ENCODE measurements at places on chromosomes 5 and 9.

DNA sequence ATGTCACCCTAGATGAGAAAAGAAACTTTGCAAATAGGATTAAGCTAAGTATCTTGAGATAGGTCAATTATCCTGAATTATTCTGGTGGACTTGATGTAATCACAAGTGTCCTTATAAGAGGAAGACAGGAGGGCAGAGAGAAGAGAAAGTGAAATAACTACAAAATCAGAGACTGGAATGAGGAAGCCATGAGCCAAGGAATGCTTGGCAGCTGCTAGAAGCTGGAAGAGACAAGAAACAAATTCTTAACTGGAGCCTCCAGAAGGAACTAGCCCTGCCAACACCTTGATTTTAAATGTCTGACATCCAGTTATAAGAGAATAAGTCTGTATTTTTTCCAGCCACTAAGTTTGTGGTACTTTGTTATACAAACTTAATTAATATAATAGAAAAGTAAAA is 480.0 kb downstream of the NR2F1-AS1 start:
- DNase-seq = no peak

GRCh38 chr9:4739587-4740387 is 1.2 kb downstream of the AK3 start:
- DNase-seq = no peak

DNA sequence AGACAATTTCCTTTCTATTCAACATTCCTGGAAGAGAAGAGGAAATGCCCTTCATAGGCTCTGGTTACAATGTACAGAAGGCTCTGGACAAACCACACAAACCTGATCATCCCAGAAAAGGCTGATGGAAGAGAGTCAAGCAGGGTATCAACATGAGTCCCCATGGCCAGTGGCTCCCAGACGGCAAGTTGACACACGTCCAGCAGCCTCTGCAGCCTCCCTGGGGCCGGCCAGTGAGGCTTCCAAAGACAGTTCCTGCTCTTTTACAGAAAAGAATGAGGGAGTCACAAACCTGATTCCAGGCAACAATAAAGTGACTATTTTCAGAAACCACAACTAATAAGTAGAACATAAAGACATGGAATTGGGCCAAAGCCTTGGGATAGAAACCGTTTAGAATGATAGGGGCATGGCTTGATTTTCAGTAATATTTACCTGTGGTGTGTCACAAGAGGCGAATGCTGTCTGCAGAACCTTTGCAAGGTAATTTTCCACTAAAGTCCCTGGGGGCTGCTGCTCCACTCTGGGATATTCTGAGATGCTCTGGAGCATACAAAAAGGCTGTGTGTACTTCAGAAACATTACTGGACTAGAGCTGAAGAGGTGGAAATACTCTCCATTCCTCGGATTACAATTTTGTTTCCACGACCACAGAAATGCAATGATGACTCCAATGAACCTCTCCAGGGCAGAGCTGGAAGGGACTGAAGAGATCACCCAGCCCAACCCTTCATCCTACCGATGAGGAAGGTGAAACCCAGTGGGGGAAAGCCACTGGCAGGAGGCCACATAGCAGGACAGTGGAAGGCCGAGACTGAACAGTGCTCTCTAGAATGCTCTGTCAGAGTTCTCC is 10.4 kb downstream of the MED27 start:
- DNase-seq = no peak

- no peak for DNase-seq
These were observed 4.6 kb upstream of the CTNNA1 start for GRCh38 chr5:138748630-138749081.

DNA sequence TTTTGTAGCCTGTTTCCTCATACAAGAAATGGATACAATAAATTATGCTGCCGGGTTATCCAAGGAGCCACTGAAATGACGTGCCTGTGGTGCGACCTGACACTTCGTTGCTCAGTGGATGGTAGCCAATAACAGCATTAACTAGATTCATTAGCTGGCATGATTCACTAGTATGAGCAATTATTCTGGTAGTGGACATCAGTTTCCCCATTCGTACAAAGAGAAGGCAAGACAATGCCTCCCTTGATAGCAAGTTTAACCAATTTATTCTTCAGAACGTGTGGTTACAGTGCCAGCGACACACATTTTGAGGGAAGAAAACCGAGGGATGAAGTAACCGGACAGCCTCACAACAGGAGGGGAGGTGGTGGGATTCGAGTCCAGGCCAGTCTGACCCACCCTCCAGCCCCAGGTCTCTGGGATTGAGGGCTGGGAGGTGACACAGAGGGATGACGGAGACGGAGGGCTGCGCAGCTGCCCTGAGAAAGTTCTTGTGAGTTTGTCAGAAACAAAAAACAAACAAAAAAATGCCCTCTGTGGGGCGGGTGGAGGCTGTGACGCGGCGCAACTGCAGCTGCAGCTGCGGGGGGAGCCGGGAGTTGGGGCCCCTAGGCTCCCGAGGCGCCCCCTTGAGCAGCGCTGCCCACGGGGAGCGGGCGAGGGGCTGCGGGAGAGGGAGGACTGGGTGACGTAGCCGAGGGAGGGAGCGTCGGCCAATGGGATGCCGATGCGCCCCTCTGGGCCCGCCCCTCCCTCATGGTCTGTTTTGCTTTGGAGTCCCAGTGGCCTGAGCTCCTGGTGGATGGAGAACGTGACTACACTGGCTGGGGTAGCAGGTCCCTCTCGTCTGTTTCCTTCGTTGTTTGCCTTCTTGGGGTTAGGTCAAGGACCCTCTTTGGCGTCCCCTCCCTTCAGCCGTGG is 10.9 kb downstream of the LHX2 start:
- no peak for DNase-seq

DNA sequence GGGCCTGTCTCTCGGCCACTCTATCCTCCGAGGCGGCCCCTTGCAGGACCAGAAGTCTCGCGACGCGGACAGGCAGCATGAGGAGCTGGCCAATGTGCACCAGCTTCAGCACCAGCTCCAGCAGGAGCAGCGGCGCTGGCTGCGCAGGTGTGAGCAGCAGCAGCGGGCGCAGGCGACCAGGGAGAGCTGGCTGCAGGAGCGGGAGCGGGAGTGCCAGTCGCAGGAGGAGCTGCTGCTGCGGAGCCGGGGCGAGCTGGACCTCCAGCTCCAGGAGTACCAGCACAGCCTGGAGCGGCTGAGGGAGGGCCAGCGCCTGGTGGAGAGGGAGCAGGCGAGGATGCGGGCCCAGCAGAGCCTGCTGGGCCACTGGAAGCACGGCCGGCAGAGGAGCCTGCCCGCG is 283.5 kb downstream of the ARHGEF28 start:
- no peak for DNase-seq

- no peak for DNase-seq
These were observed 471.3 kb downstream of the LRRC70 start for GRCh38 chr5:63049935-63050334.

Data from stimulated activated CD8-positive, alpha-beta memory T cell treated with anti-CD3 and anti-CD28 coated beads, Interleukin-7, amount 100 ng/mL, for 4 hours (primary cell).